ENCODE measurements at places on chromosomes 4 and X.
A peak's percentile ranks its signal among the peaks of the same experiment; 100 is the strongest.

DNA sequence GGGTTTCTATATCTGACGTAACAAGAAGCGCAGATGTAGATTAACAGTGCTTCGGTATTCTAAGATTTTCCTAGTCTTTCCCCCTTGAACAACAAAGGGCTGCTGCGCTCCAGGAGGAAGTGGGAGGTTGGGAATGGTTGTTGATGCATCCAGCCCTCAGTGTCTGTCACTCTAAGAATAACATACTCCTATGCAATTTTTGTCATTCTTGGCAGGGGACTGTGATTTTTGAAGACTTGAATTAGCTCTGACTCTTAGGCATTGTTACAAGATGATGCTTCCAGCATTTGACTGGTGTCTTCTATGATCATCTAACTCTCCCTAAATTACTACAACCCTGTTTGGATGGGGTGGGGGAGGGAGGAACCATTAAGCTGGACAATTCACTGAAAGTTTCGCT lies 394.2 kb downstream of the ARHGAP24 start:
- DNase-seq, result no peak

DNA sequence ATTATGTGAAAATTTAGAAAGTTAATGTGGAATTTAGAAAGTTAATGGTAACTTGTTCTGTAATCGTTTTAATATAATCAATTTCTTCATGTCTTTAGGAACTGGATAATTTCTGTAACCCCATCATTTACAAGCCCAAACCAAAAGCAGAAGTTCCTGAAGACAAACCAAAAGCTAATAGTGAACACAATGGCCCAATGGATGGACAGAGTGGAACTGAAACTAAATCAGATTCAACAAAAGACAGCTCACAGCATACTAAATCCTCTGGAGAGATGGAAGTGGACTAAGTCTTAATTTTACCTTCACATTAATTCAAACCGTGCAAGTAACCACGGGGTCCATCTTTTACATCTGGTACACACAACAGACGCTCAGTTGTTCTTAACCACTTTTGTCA lies 48.1 kb upstream of the PLK4 start:
- DNase-seq, result no peak

- no peak for DNase-seq
These were observed 35.9 kb upstream of the TAPT1 start for GRCh38 chr4:16262188-16262587.

DNA sequence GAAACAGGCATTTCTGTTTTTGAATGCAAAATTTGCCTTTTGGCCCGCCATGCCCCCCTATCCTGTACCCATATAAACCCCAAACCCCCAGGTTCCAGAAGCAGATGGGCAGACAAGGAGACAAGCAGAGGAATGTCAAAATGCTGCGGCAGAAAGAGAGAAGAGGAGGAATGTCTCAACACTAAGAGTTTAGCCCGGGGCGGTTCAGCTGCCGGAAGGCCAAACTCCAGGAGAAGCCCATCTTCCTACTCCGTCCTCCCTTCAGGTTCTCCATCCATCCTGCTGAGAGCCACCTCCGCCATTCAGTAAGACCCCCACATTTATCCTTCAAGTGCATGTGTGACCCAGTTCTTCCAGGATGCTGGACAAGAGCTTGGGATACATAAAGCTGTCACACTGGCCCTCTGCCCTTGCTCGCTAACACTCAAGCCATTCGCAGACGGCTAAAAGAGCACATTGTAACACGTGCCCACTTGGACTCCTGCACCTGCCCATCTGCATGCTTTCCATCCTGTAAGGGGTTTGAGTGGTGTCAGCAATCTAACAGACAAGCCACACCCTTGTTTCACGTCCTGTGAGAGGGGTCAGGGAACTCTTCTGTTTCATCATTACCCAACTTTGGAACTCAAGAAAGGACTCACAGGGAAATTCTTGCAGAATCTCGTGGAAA lies 31.3 kb downstream of the TLR10 start:
- DNase-seq, result no peak

DNA sequence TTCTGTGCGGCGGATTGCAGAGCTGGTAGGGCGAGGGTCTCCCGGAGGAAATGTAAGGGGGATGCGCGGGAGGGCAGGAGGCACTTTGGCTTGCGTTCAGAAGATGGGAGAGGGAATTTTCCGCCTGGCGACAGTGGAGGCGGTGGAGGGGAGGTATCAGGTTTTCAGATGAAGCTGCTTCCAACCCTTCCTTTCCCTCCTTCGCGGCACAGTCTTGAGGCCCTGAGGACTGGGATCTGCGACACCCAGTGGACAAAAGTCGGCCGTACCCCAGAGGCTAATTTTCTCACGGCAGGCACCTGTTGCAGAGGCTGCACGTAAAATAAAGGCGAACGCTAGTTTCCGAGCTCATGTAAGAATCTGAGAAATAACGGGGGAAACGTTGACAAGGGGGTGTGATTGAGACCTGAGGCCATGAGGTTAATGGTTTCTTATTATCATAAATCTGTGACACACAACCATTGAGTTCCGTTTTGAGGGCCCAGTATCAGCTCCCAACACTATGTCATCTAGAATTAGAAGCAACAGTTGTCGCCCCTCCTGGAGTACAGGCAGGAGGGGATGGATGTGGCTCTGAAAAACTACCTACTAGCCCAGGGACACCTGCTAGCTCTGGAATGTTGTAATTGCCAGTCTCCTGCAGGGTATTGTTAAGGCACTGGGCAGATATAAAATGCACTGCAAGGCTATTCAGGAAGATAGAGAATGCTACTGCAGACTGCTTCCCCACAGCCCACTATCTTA lies 1.1 kb downstream of the ZCCHC18 start:
- DNase-seq, result peak; percentile 29

DNA sequence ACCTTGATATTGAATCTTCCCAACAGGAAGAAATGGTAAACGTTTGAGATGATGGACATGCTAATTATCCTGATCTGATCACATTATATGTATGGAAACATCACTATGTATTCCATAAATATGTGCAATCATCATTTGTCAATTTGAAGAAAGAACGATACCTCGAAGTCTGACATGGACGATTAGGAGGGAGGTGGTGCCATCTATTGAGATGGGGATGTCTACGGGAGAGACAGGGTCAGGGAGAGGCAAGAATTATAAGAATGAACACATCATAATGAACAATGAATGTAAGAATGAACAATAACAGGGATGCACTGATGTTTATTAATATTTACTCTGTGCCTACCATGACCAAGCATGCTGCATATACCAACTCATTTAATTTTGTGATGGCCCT lies 93.7 kb upstream of the SOD3 start:
- no peak for DNase-seq

GRCh38 chrX:40175511-40176350 lies 78.0 kb upstream of the BCOR start:
- DNase-seq, result peak; percentile 65

All from stimulated activated CD4-positive, alpha-beta T cell treated with anti-CD3 and anti-CD28 coated beads, Interleukin-12 subunit alpha, Interleukin-12 subunit beta, amount 100 ng/mL, for 48 hours (primary cell).